Choroid plexus epithelial cell (primary cell): ENCODE measurements at places on chromosomes 7 and 10.

GRCh38 chr10:113097036-113097435, 147.0 kb downstream of the TCF7L2 start:
- DNase-seq, result no peak

GRCh38 chr10:33410096-33410859, 75.8 kb upstream of the NRP1 start:
- no peak for DNase-seq

DNA sequence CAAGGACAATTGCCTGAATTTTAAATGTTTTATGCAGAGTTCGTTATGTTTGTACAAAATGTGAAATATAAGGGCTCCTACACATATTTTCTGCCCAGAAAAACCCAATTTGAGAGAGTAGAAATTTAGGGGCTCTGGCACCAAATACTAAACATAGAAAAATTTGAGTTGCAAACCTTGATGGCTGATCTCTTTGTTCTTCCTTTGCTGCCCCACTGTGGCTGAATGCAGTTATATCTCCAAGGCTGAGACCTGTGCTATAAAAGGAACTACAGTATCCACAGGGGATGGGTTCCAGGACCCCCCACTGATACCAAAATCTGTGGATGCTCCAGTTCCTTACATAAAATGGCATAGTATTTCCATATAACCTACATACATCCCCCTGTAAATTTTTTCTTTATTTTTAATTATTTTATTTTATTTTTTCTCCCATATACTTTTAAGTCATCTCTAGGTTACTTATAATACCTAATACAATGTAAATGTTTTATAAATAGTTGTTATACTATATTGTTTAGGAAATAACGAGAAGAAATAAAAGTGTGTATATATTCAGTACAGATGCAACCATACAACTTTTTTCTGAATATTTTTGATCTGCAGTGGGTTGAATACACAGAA, 22.5 kb downstream of the CFAP43 start:
- DNase-seq, result peak; percentile 66

DNA sequence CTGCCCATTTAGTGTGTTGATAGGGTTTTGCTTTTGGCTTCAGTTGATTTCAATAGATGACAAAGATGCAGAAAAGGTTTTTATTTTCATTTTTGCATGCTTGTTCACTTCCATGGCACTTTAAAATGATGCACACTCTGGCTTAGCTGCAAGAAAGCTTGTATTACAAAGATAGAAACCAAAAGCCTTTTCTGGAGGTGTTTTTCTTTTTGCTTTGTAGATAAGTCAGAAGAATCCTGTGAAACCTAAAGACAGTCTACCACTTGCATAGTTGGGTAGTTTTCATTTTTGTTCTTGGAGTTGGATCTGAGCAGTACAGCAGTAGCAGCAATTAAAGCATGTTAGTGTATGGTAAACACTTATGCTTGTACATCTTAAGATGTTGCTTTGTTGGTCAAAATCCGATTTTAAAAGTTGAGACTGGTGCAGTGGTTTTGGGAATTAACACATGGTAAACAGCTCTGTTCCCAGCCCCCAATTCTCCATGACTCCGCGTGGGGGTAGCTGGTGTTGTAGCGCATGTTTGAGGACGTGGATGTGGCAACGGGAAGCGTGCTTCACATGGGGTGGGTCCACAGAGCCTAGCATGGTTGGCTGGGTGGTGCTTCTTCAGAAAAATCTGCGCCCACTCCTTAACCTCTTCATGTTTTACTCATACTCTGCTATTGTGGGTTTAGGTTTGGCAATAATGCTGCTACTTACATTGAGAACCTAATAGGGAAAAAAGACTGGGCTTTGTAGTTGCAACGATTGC, 19.8 kb downstream of the CCNY start:
- no peak for DNase-seq

GRCh38 chr7:114426824-114427223, 12.2 kb downstream of the FOXP2 start:
- DNase-seq, result peak; percentile 72

- DNase-seq, result no peak
Measured at GRCh38 chr7:50615519-50616080, 50.4 kb upstream of the DDC start.
